ENCODE measurements at places on chromosomes 2 and 18.
A peak's percentile ranks its signal among the peaks of the same experiment; 100 is the strongest.

- DNase-seq, result no peak
These were observed 165.2 kb upstream of the ALKAL2 start for GRCh38 chr2:453132-453531.

GRCh38 chr2:69798909-69799526 is 30.4 kb upstream of the GMCL1 start:
- DNase-seq, result peak; percentile 79

GRCh38 chr2:217033186-217033585 is 173.3 kb upstream of the TNP1 start:
- DNase-seq, result no peak

GRCh38 chr2:224126003-224126402 is 86.9 kb upstream of the SERPINE2 start:
- DNase-seq, result no peak

All from astrocyte of the spinal cord (primary cell).